ENCODE measurements at places on chromosomes 2 and 18. TPM values are rescaled to one million over a fixed set of nuclear protein-coding genes. Genes with fewer than 3 reads are reported as not detected.

GRCh38 chr18:75779910-75780309, 352.4 kb upstream of the SMIM21 start:
- H3K27me3 ChIP-seq: no peaks in the 10 kb centered on the region
- no peak for DNase-seq
- no peaks in the 10 kb centered on the region for H3K4me1 ChIP-seq
- no peaks in the 10 kb centered on the region for H3K36me3 ChIP-seq

GRCh38 chr18:78861116-78861515, 118.5 kb upstream of the SALL3 start:
- H3K27ac ChIP-seq: no peak overlapping the region
- DNase-seq: no peak
- no peaks in the 10 kb centered on the region for H3K36me3 ChIP-seq

DNA sequence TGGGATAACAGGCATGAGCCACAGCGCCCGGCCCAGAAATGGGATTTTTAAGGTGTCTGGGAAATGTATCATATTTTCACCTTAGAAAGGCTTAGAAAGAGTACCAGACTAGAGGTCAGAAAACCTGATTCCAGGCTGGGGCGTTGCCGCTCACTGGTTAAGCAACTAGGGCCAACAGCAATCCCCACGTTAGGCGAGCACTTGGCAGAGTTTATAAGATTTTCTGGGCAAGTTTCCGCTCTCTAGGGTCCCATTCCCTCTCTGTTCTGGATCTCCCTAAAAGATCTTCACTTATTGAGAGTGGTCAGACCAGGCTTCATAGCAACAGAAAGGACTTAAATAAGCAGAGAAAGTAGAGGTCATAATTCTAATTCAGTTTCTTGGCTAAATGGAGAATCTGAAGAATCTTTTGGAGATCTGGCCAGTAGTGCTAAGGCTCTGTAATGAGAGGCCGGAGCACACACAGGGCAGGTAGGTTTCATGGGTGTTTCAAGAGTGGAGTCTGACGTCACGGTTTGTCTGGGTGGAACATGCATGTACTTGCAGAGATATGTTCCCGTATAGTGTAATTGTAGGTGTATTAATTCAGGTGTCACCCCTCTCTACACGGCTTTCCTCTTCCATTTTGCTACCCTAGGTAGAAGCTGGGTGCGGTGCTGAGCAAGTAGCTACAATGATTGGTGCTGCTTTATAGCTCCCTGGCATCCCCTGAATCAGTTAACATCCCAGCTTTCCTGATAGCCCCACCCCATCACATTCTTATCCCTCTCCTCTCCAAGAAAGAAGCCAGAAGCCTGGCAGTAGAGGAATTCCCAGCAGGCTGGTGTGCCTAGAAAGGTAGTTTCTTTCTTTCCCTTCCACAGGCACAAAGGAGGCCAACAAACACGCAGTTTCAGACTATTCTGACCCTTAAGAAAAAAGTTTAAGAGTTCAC, 4.4 kb upstream of the SMAD7 start:
- peak overlapping the region; percentile 19 for H3K4me3 ChIP-seq
- no peak for DNase-seq
- peaks cover 12% of the 10 kb centered on the region for H3K4me1 ChIP-seq
- peak overlapping the region; percentile 86 for H3K27ac ChIP-seq
- no peaks in the 10 kb centered on the region for H3K36me3 ChIP-seq
- H3K27me3 ChIP-seq: no peaks in the 10 kb centered on the region

The RUFY4 gene
- total RNA-seq: 2.8 TPM

- H3K27me3 ChIP-seq: no peaks in the 10 kb centered on the region
- no peaks in the 10 kb centered on the region for H3K4me1 ChIP-seq
- no peak overlapping the region for H3K27ac ChIP-seq
- no peaks in the 10 kb centered on the region for H3K36me3 ChIP-seq
- no peak for DNase-seq
- no peak overlapping the region for H3K4me3 ChIP-seq
These were observed 11.9 kb downstream of the CAPN10 start for GRCh38 chr2:240598311-240598911.

DNA sequence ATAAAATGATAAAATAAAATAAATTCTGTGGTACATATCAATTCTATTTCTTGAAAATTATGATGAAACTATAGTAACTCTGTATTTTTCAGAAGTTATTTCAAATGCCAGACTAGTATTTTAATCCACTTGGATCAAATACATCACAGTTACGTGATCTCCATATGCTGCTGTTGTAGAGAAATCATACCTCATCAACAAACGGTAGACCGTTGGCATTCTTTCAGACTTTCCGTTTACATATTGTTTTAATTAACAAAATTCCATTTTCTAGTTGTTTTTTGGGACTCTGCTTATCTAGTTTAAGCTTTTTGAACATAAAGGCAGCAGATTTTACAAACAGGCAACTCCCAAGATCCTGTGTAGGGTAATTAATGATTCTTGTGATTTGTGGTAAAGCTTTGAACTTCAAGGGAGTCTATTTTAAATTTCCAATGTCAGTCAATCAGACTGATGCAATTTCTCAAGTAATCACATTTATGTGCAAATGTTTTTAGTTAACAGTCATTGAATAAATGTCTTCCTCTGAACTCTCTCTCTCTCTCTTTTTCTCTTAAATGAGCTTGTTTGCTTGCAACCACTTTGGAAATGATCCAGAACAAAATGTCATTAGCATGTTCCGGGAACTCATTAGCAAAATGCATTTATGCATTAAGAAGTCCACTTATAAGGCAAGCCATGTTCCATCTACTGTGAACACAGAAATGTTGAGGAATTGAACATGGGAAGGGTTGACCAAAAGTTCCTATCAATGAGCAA, 31.8 kb downstream of the NYAP2 start:
- no peak for DNase-seq
- no peak overlapping the region for H3K4me3 ChIP-seq
- no peaks in the 10 kb centered on the region for H3K36me3 ChIP-seq
- H3K27me3 ChIP-seq: no peaks in the 10 kb centered on the region
- H3K27ac ChIP-seq: no peak overlapping the region
- H3K4me1 ChIP-seq: no peaks in the 10 kb centered on the region

The SLC23A3 gene
- 3.4 TPM for total RNA-seq

The ALPG gene
- not detected for total RNA-seq

All from breast epithelium (tissue), 4 donors.